Mesangial cell (primary cell): ENCODE measurements at places on chromosomes 1 and 21. TPM values are rescaled to one million over a fixed set of nuclear protein-coding genes. Genes with fewer than 3 reads are reported as not detected.

S100A4 gene
- total RNA-seq = 21.2 and 31.3 TPM in 2 replicates

RSRP1 gene
- total RNA-seq = 15.0 and 40.3 TPM in 2 replicates

PLD5 gene
- under 0.01 TPM in 1 of 2 replicates, not detected in the other for total RNA-seq

PDC gene
- not detected in 2 replicates for total RNA-seq

DMBX1 gene
- not detected in 2 replicates for total RNA-seq
